Hematopoietic multipotent progenitor cell treated with erythropoietin and hydrocortisone succinate and interleukin-3 and kit ligand, for 4 days (in vitro differentiated cells): ENCODE measurements at places on chromosomes 7 and 10.

DNA sequence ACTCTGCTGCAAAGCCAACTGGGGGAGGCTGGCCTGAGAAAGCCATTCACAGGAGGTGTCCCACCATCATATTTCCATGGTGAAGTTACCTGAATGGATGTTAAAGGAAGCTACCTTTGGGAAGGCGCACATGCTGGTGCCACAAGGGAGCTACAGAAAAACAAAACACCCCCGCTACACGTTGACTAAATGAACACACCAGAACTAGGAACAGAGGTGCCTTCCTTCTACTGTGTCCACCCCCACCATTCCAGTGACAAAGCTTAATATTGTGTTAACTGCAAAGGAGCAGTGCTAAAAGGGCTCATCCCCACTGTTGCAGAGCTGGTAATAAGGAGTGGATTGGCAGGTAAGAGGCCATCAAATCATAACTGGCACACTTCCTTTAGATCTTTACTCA is 420.0 kb upstream of the PODXL start:
- DNase-seq = no peak

GRCh38 chr7:38178695-38179344 is 775 bp downstream of the STARD3NL start:
- peak; percentile 78 for DNase-seq

DNA sequence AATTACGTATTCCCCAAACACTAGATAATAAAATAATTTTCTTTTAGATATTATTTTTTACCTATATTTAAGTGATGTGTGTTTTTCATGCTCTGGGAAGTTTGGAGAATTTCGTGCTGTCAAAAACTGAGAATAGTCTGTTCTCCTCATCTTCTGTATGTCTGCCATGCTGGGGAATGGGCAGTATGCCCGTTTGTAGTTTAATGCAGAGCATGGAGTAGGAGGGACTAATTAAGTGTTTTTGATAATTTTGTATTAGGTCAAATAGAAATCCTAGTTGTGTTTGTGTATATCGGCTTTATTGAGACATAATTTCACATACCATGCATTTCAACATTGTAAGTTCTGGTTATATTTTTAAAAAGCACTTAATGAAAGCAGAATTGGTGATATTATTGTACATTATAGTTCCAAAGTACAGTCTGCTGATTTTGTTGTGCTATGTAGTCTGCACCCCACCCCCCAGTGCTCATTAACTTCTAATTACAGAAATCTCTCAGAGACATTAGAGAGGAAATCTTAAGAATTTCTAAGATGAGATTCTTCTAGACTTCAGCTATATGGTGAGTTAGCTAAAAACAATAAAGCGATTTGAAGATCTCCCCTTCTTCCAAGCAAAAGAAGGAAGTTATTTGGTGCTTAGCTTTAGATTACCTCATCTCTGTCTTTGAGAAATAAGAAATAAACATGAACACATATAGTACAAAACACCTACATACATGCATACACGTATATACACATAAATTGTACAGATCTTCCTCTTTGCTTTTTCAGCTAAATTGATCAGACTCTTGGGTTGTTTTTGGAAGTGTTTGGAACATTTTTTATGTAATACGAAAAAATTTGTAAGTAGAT is 22.2 kb downstream of the ZRANB1 start:
- DNase-seq = no peak

GRCh38 chr10:62769574-62770242 is 34.8 kb upstream of the ADO start:
- DNase-seq = peak; percentile 28

DNA sequence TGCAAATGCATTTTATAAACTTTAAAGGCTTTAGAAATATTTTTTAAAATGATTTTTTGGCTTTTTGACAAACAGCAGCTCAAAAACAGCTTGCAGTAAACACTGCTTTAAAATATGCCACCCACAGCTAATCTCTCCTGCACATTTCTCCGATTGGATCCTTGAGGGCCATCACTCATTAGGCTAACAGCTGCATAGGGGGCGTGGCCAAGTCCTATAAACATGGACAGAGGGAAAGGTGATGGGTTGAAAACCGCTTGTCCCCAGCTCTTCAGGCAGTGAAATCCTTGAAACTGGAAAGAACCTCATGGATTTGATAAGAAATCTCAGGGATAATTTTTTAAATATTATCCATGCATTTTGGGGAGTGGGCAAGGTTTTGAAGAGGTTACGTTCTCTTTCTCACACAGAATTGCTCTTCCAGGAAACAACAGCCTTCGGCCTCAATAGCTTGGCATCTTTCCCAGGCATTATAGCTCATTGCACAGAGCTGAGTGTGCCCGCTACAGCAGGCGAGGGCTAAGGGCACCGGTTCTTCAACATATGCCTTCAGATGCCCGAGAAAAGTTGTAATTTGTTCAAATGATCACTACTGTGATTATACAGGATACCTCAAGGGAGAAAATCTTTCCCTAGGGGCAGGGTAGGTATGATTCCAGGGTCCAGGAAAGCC is 1.7 kb downstream of the PLEKHS1 start:
- peak; percentile 38 for DNase-seq

GRCh38 chr10:7130191-7130911 is 280.5 kb downstream of the SFMBT2 start:
- DNase-seq = no peak

DNA sequence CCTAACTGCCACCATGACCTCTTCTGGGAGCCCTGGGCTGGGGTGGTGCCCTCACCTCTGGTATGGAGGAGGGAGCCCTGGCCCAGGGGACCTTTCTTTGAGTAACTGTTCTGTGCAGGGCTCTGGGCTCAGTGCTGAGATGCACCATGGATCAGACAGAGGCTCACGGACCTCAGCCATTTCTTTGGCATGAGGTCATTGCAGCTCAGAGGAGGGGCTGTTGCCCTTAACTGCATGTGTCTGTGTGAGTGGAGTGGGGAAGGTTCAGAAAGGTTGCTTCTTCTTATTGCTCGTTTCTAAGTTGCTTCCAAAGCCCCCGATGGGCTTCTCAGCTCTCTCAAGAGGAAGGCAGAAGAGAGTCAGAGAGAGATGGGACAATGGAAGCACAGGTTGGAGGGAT is 233.9 kb downstream of the RPS24 start:
- no peak for DNase-seq
